ENCODE measurements at places on chromosomes 3 and 15.

DNA sequence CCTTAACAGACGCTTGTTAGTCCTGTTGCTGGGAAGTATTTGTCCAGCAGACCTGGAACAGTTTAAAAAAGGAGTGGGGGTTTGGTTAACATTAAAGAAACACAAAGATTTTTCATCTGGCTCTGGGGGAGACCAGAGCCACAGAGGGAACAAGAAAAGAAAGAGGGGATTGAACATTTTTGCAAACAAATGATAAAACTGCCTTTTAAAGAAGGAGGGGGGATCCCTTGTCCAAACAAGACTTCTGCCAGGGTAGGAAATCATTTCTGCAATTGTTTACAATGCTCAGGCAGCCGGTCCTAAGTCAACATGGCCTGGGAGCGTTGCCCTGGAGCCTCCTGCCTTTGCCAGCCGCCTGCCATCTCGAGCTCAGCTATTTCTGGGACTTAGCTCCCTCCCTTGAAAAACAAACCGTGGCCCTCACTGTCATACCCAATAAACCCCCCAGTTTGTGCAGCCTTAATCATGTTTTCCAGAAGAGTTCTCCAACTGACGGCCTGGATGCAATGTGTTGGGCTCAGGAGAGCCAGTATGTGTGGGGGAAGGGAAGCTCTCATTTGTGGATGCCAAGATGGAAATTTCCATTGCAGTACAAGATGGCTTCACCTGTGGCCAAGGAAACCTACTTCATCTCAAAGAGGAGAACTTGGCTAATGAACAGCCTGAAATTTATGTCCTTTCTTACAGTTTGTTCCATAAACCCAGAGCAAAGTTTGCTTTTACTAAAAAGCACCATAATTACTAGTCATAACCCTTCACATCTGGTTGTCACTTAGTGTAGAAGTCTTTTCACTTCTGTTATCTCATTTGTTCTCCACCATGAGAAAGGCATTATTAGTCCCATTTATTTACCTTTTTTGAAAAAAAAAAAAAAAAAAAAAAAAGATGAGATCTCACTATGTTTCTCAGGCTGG lies 75.9 kb upstream of the RNU6-1 start:
- no peak for DNase-seq

- DNase-seq, result peak; percentile 25
These were observed 984 bp upstream of the DUT start for GRCh38 chr15:48330105-48330785.

- no peak for DNase-seq
These were observed 450.7 kb downstream of the SHQ1 start for GRCh38 chr3:72397586-72397985.

DNA sequence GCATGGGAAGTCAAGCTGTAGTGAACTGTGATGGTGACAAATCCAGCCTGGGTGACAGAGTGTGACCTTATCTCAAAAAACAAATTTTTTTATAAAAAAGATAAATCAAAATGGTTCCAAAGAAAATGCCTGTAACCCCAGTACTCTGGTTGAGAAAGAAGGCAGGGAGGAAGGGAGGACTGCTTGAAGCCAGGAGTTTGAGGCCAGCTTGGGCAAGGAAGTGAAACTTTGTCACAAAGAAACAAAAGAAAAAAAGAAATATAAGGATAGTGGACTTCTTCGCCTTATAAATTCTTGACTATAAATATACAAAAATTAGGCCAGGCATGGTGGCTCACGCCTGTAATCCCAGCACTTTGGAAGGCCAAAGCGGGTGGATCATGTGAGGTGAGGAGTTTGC lies 34.1 kb downstream of the SMARCC1 start:
- no peak for DNase-seq

GRCh38 chr3:186821429-186822387 lies 15.4 kb upstream of the RFC4 start:
- peak; percentile 82 for DNase-seq

DNA sequence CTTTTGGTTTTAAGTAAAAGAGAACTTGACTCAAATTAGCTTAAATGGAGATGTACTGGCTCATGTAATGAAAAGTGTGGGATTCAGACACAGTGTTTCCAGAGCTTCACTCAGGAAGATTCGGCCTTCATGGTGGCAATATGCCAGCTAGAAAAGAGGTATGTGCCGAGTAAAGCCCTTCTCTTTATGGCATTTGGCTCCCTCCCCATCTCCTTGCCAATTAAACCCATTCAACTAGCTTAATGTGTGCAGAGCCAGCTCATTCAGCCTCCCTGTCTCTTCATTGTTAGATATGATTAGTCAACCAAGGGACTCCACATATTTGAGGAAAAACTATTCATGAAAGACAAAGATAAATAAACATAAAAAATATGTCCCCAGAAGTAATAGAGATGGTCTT lies 15.0 kb upstream of the TRANK1 start:
- peak; percentile 15 for DNase-seq

DNA sequence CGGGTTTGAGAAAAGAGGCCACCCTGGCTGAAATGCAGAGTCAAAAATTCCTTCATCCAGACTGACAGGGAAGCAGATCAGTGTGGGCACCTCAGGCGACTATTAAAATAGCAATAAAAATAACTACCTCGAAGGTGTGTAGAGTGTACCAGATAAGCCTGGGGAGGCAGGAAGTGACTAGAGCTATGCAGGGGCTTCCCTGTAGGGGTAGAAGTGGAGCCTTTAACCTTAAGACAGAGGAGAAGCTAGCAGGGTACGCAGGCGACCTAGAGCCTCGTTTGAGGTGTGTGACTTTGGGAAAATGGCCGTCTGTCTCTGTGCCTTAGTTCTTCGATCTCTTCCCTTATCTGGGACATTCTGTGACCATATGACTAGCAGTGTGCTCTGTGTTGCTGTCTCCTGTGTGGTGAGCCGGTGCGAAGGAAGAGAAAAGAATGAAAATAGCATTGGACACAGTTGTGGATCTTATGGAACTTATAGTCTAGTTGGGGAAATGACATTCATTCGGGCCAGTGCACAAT lies 17.6 kb downstream of the BHLHE40 start:
- DNase-seq, result no peak

GRCh38 chr3:13300546-13301285 lies 119.4 kb downstream of the NUP210 start:
- DNase-seq, result no peak

GRCh38 chr3:60080648-60081047 lies 1030.8 kb upstream of the CFAP20DC start:
- DNase-seq, result no peak

DNA sequence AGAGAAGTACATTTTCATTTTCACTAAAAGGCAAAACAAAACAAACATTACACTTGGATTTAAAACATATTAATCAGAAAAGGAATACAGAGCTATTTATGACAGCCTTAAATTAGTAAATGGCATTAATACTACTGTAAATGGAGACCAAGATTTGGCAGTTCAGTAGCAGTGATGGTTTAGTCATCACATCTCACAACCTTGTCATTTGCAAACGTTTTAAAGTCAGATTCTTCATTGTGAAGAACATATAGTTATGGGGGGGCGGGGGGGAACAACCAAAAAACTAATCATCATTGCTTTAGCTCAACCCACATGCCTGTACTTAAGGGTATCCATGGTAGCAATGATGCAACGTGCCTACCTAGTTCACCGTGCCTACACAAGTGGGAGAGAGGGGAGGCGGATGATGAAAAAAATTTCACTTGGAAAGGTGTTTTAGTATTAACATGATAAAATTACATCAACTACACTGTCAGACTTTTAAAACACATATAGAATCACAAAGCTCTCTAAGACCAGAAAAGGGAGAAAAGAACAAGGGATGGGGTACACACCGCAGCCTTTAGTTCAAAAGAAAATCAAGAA lies 40.1 kb downstream of the DLG1 start:
- DNase-seq, result no peak

- DNase-seq, result peak; percentile 81
These were observed 116.0 kb upstream of the CBLB start for GRCh38 chr3:105984837-105985236.
